Esophagus squamous epithelium (tissue), 5 donors: ENCODE measurements at places on chromosomes 3 and 15.

GRCh38 chr15:60893886-60894285 lies 335.2 kb downstream of the RORA start:
- no peak for DNase-seq

DNA sequence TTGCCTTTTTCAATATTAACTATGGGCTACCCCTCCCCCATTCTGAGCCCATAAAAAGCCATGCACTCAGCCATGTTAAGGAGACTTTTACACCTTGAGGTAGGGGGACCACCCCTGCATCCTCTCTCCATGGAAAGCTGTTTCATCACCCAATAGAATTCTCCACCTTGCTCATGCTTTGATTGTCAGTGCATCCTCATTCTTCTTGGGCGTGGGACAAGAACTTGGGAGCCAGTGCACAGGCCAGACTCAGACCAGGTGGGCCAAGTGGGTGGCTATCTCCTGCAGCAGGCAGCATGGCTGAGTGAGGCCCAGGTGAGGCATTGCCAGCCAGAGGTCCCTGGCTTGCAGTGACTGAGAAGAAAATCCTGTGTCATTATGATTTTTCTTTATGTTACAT lies 357.4 kb upstream of the CDIN1 start:
- DNase-seq: no peak

GRCh38 chr3:106326941-106327695 lies 458.3 kb upstream of the CBLB start:
- DNase-seq: no peak

DNA sequence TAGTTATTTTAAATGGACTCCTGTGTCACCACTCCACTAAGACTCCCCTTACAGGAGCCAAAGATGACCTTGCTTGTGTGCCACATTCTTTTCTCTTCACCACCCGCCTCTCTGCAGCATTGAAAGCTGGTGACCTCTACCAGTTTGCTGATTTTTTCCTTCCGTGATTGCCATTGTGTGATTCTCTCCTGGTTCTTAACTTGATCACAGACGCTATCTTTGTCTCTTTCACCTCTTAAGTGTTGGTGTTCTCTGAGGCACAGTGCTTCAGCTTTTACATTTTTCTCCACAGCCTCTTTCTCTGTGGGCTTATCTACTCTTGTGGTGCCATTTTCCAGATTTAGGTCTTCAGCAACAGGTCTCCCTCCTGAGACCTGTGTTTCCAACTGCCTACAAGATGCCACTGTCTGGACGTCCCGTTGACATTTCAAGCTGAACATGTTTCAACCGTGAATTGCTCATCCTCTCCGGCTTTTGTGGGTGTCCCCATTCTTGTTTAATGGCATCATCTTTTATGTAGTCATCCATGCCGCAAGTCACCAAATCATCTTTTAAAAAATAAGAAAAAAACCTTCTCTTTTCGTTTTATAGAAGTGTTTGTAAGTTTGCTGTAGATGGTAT lies 26.5 kb downstream of the IQGAP1 start:
- DNase-seq: no peak

- no peak for DNase-seq
These were observed 66.0 kb downstream of the C3orf20 start for GRCh38 chr3:14740983-14741382.

- no peak for DNase-seq
These were observed 87.3 kb downstream of the SMAD6 start for GRCh38 chr15:66789029-66790025.

GRCh38 chr3:111851511-111851954 lies 7.5 kb upstream of the PHLDB2 start:
- no peak for DNase-seq

GRCh38 chr3:187630404-187630803 lies 39.8 kb downstream of the SST start:
- no peak for DNase-seq

DNA sequence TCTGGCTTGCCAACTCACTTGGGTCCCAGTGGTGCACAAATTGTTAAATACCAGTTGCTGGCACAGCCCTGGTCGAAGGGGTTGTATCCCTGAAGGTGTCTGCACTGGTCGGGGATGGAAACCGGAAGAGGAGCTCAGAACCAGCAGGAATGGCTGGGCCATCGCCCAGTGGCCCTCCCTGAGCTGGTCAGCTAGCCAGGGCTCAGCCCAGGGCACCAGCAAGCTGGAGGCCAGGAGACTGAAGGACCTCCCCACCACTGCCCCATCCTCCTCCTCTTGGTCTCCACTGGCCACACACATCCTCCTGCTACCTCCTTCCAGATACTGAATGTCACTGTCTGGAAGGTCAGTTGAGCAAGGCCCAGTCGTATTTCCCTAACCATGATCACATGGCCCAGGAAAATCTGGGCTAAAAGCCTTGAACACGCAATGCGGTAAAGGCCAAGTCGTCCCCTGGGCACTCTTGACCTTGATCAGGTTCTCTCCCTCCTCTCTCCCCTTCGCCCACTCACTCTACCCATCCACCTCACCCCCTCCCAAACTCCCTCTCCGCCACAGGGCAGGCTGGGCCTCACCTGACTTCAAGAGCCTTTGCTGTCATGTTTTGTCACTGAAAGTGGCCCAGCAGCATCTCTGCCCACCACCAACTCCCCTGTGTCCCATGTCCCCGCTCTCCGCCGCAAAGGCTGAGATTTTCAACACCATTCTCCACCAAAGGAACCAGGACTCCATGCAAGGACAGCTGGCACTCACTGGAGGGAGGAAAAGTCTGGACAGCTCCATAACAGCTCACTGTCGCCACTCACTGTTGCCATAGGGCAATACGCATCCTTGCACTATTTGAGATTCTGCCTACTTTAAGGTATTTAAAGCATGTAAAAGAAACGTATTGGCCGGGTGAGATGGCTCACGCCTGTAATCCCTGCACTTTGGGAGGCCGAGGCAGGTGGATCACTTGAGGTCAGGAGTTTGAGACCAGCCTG lies 12.1 kb downstream of the ZDHHC19 start:
- no peak for DNase-seq

GRCh38 chr3:141201122-141201521 lies 30.5 kb upstream of the PXYLP1 start:
- no peak for DNase-seq

DNA sequence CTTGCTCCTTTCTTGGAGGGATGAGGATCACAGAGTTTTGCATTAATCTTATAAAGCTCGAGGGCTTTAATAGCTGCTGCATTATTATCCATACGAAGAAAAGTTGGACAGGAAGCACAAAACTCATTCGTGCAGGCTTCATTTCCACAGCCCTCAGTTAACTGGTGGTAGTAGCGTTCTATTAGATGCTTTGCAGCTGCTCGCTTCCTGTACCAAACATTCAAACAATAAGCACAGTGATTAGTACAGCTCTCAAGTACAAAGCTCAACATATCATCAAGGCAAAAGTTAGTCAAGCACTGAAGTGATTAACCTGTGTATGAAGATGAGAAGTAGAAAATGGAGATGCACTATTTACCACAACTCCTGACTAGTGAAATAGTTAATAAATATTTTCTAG lies 63.3 kb downstream of the UBE3A start:
- no peak for DNase-seq

DNA sequence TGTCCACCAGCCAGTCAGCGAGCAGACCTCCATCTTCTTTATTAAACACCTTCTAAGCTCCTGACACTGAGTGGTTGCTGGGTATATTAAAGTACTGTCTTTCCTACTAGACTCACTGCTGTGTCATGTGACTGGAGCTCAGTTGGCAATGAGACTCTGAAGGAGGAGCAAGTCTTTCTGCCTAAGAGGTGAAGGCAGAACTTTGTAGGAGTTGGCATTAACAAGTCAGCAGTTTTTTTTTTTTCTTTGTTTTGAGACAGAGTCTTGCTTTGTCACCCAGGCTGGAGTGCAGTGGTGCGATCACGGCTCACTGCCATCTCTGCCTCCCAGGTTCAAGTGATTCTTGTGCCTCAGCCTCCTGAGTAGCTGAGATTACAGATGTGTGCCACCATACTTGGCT lies 62.2 kb downstream of the ABHD5 start:
- DNase-seq: no peak

DNA sequence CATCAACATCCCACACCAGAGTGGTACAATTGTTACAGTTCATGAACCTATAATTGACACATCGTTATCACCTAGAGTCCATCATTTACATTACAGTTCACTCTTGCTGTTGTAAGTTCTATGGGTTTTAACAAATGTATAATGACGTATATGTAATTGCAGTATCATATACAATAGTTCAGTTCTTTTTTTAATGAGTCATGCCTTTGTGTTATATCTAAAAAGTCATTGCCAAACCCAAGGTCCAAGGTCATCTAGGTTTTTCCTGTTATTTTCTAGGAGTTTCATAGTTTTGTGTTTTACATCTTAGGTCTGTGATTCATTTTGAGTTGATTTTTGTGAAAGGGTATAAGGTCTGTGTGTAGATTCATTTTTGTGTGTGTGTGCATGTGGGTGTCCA lies 160.9 kb upstream of the GALNT15 start:
- no peak for DNase-seq

GRCh38 chr15:72034351-72034750 lies 83.6 kb downstream of the MYO9A start:
- no peak for DNase-seq

DNA sequence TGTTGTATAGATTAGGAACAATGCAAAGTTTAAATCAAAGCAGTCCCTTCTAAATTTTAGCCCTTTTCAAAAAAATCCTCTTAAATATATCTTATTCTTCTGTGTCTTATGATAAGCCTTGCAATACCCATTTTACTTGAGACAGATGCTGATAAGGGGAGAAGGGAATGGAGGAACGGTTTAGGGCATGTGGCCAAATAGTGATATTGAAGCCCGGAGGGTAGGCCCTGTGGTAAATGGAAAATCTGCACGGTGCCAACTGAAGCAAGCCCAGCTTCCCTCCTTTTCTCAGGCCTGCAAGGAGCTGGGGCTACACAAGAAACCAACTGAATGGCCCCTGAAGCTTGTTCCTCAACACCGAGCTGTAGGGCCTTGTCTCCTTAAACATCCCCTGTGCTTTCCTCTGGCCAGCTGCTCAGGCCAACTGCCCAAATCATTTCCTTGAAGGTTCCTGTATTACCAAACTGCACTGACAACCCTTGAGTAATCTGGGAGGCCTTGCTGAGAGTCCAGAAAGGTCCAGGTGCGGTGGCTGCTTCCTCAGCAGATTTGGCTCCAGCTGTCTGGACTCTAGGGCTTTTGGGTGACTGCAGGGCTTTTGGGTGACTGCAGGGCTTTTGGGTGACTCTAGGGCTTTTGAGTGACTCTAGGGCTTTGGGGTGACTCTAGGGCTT lies 67.2 kb downstream of the NCEH1 start:
- DNase-seq: no peak

- DNase-seq: no peak
These were observed 933.1 kb downstream of the EPHA3 start for GRCh38 chr3:90040554-90040953.

DNA sequence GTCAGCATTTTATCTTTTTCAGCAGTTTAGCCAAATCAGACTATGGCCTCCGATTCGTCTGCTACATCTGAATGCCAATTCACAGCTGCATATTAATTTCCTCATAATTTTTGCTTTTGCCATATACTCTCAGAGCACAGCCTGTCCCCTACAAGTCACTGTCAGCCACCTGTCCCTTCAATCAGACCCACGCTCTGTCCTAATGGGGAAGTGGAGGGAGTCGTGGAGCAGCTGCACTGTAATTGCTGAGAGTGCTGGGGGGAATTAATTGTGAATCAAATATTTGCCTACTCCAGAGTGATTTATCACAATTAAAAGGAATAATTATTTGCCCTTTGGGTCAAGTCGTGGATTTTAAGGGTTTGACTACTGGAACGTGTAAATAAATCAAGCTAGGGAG lies 75.5 kb downstream of the EBLN2 start:
- DNase-seq: no peak

DNA sequence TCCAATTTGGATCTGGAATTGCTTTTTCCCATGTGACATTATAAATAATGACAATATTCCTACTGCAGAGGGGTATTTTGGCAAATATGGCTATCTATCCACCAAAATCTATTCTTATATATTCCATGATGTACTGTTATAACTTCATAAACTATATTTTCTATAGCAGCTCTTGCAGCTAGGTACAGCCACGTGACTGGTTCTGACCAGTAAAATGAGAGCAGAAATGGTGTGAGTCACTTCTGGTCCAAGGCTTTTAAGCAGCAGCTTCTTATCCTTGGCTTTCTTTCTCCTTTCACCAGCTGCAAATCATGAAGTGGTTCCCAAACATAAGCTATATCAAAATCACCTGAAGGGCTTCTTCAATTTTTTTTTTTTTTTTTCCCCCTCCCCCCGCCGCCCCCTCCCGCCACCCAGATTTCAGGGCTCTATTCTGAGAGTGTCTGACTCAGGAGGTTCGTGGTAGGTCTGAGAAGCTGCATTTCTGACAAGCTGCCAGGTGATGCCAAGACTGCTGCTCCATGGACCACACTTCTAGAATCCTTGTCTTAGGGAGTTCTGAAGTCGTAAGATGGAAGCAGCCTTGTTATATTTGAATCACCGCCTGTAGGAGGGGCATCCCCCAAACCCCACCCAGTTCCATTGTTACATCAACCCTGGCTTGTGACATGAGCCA lies 357.5 kb downstream of the CHST2 start:
- no peak for DNase-seq

GRCh38 chr15:78012643-78013077 lies 64.9 kb downstream of the TBC1D2B start:
- no peak for DNase-seq

DNA sequence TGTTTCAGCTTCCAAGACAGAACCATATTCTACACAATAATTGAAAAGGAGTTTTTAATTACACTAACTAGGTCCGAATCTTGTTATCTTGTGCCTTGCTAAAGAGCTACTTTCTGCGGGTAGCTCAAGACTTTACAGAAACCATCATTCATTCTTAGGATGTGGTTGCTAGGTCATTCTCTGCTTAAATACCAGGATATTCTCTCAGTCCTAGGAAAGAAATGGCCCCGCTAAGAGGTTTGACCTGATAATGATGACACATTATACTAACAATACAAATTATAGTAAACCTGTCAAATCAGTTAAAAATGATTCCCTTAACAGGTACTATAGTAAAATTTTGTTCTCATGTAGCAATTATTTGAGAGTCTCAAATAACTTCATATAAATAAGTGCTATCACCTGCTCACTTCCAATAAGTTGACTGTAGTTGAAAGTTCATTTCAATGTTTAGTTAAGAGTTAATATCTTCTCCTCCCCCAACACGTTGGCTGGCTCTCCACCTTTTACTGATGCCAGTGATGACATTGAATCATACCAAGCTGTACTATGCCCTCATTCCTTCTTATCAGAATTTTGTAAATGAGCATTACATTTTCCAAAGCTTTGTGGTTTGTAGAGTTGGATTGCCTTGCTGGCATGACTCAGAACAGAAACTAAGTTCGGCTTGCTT lies 3.6 kb upstream of the C3orf85 start:
- no peak for DNase-seq

DNA sequence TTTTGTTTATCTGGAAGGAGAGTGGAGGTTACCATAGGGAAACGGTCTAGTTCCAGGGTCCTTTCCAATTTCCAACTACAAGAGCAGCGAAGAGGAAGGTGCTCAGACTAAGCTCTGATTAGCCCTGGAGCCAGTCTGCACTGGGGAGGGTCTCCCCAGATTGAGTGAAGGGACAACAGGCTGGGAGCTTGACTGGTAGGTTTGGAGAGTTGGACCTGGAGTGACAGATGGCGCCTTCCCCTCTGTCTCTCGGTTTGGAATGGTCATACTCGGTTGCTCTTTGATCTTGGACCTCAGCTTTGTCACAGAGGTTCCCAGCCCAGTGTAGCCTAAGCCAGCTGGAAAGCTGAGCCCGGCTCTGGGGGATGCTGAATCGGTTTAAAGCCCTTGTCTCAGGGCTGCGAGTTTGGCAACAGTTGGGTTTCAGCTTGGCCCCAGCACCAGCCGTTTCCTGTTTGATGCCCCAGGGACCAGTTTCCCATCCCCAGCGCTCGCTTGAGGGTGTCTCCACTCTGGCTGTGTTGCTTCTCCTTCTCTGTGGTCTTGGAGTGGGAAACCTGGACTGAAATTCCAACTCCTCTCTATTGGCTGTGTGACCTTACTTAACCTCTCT lies 53.1 kb upstream of the ULK4 start:
- no peak for DNase-seq
